Transverse colon (tissue), 4 donors: ENCODE measurements at places on chromosomes 16 and 17. TPM values are rescaled to one million over a fixed set of nuclear protein-coding genes. Genes with fewer than 3 reads are reported as not detected.
A peak's percentile ranks its signal among the peaks of the same experiment; 100 is the strongest.

ZFPM1 gene
- total RNA-seq: 1.2 TPM

PIMREG gene
- total RNA-seq: 0.79 TPM

MYO15B gene
- 787 TPM for total RNA-seq

DNA sequence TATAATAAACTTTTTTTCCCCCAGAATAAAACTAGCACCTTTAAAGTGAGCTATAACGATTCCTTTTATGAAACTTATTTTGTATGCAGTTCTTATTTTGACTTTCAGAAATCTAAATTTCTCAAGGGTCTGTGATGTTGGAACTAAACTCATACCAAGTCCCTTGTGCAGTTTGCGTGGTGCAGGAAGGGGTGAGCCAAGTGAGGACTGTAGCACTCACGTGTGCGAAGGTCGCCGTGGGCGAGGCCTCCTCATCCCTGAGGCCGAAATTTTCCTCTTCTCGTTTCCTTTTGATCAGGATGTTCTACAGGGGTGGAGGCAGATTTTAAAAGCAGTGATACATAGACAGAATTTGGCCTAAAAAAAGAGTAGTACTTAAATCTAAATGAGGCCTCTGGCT, 73.7 kb downstream of the RPTOR start:
- DNase-seq: no peak

- peak; percentile 54 for DNase-seq
These were observed 20.9 kb upstream of the MPRIP start for GRCh38 chr17:17021194-17021863.

DNA sequence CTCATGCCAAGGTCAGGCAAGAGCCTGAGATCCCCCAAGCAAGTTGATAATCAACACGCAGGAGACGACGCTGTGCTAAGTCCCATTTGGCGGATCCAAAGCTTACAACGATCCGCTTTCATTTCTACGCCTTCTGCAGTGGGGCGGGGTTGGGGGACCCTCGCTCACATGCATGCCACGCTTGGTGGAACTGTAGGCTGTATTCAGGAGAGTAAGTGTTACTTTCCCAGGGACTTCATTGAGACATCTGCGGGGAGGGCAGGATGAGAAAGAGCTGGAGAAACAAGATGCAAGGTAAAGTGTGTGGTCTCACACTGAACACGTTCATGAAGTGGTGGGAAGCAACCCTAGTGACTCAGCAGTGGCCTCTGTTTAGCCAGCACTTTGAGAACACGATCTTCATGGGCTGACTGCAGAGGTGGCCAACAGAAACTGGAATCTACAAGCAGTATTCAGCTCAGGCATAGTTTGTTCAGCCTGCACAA, 100.5 kb downstream of the XYLT1 start:
- no peak for DNase-seq

- no peak for DNase-seq
These were observed 5.8 kb downstream of the CHTF18 start for GRCh38 chr16:794091-794822.

GRCh38 chr17:48074322-48075081, 26.3 kb downstream of the NFE2L1 start:
- DNase-seq: peak; percentile 84

DNA sequence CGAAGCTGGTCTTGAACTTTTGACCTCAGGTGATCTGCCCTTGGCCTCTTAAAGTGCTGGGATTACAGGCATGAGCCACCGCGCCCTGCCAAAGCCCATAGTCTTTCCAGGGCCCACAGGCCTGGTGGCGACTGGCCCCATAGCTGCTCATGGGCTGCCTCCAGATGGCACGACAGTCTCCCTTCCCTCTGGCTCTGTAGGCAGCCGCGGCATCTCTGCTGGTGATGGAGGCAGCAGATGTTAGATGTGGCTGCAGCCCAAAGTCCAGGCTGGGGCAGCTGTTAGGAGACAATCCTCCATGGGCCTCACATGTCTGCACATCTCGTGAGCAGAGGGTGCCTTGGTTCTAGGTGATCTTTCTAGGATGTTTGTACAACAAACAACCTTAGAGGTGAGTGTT, 69.7 kb upstream of the DNAJA2 start:
- DNase-seq: no peak
